ENCODE measurements at places on chromosomes 12 and 14.

- DNase-seq: no peak
These were observed 26.6 kb downstream of the PIGH start for GRCh38 chr14:67573228-67574010.

DNA sequence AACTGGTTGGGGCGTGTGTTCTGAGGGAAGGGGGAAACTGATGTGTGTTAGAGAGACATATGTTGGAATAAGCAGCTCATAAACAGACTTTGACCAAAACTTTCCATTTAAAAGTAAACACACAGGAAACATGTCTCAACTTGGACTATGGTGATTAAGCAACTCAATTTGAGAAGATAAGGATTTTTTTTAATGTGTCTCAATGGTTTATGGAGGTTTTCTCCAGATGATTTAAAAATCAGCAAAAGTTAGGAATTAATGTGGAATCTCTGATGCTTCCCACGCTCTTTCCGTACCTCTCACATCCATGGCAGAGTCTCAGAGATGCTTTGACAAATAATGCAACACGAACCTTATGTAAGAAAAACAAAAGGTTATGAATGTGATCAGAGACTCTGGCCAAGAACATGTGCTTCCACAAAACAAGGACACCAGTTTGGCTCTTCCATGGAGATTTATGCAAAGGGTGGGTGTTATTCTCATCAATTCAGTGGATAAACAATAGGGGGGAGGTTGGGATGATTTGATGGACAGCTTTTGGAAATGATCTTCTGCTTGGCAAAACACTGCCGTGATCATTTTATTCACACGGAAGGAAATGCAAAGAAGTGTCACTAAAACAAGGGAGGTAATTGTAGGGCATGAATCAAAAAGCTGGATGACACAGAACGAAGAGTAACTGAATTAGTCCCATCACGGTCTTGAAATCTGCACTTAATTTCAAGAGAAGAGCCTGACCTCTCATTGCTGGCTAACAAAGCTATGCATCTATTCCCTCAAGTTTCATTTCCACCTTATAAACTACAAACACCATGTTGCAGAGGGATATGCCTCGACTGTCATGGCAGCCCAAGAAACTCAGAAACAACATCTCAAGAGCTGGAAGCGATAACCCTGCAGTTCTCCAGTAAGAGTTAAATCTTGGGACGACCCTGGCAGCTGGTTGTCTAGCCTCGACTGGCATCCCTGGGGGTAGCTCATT is 76.5 kb downstream of the FOXN3 start:
- DNase-seq: no peak

DNA sequence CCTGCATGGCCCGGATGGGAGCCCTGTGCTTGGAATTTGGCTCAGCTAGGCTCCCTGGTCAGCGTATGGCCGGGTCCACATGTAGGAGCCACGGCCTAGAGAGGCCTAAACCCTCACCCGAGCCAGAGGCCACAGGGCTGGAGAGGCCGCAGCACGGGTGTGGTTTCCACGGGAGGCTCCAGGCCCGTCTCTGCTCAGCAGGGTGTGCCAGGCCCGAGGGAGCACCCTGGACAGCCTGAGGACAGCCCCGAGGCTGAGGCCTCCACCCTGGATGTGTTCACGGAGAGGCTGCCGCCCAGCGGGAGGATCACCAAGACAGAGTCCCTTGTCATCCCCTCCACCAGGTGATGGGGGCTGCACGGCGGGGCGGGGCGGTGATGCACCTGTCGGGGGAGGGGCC is 17.6 kb upstream of the TEX22 start:
- DNase-seq: no peak

- DNase-seq: no peak
These were observed 116.2 kb upstream of the TMEM260 start for GRCh38 chr14:56463271-56463890.

DNA sequence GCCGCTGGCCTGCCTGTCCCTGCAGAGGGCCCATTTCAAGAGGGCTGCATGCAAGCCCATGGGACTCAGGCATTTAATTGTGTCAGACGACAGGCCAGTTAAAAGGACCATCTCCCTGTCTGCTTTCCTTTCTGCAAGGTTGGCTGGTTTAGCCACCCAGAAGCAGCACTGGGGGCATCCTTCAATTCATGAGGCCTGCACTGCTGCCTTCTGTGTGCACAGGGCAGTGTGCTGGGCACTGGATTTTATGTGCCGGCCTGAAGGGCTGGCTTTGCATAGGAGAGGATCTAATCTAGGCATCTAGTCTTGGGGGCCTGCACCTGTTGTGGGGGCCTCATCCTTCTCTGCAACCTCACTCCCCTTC is 114.1 kb upstream of the FKBP4 start:
- no peak for DNase-seq

DNA sequence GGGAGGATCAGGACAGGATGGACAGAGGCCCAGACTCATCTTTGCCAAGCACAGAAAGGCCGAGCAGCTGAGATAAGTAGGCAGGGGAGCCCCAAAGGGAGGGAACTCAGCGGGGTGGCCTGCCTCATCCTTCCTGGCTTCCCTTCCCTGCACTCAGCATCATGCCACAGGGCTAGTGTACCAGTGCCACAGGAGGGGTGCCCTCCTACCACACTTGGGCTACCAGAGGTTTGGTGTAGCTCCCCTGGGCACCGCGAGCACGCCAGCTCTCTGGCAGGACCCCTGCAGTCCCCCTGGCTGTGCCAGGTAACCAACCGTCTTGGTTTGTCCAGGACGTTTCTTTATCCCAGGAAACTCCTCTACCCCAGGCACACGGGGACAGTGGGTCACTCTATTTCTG is 123.5 kb downstream of the ESRRB start:
- no peak for DNase-seq

DNA sequence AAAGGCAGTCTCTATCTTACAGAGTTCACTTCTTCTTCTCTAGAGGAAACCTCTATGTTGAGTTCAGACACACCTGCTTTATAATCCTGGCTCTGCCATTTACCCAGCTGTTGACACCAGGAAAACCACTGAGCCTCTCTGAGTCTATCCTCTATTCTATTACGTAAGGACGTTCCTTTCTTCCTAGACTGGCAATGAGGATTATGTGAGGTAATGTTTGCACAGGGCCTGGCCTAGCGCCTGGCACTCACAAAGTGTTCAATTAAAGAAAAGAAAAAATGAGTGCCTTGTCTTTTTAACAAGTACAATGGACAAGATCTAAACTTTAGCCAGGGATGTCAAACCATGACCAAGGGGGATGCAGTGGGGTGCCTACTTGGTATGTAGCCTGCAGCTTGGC is 641.9 kb upstream of the TBX3 start:
- DNase-seq: no peak

DNA sequence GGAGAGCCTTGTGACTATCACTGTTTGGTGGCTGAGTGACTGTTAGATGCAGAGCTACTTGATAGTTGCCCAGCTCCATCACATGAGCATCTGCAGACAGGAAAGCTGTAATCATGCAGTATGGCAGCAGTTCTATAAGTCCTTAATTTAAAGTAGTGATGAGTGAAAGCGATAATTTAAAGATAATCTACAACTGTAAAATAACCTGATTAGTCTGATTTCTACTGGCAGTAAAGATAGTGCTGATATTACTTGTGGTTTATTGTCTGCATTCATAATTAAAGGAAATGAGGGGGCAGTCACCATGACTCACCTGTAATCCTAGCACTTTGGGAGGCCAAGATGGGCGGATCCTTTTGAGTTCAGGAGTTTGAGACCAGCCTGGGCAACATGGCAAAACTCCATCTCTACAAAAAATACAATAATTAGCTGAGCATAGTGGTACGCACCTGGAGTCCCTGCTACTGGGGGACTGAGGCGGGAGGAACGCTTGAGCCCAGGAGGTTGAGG is 41.2 kb upstream of the PLEKHD1 start:
- DNase-seq: no peak

DNA sequence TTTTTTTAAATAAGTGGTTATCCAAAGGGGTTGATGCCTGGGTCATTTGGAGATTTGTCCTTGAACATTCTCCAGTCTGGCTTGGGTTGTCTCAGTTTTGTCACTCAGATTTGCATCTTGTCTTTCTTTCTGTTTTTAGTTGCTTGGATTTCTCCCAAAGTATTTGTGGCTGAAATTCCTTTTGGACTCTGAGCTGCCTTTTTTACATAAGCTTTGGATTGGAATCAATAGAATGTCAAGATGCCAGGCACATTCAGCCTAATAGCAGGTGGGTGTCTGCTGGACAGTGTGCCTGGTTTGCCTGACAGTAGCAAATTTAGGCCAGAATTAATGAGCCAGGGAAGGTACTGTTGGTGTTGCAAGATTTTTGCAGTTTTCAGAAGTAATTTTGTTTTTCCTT is 50.0 kb downstream of the FLRT2 start:
- DNase-seq: no peak

DNA sequence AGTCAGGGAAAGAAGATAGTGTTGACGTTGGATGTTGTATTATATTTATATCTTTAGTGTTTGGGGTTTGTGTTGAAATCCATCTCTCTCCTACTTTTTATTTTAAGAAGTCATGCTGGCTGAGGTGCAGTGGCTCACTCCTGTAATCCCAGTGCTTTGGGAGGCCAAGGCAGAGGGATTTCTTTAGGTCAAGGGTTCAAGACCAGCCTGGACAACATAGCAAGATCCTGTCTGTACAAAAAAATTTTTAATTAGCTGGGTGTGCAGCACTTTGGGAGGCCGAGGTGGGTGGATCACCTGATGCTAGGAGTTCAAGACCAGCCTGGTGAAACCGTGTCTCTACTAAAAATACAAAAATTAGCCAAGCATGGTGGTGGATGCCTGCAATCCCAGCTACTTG is 23.9 kb downstream of the A2ML1 start:
- DNase-seq: no peak

- DNase-seq: no peak
These were observed 243.1 kb upstream of the FOXN3 start for GRCh38 chr14:89660166-89660565.

DNA sequence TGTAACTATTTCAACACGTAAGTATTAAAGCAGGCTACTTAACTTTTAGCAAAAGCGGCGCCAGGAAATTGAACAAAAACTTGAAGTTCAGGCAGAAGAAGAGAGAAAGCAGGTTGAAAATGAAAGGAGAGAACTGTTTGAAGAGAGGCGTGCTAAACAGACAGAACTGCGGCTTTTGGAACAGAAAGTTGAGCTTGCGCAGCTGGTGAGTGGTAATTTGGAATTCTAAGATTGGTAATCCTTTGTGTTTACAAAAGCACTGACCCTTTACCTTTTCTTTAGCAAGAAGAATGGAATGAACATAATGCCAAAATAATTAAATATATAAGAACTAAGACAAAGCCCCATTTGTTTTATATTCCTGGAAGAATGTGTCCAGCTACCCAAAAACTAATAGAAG is 4.0 kb downstream of the PNN start:
- DNase-seq: no peak

DNA sequence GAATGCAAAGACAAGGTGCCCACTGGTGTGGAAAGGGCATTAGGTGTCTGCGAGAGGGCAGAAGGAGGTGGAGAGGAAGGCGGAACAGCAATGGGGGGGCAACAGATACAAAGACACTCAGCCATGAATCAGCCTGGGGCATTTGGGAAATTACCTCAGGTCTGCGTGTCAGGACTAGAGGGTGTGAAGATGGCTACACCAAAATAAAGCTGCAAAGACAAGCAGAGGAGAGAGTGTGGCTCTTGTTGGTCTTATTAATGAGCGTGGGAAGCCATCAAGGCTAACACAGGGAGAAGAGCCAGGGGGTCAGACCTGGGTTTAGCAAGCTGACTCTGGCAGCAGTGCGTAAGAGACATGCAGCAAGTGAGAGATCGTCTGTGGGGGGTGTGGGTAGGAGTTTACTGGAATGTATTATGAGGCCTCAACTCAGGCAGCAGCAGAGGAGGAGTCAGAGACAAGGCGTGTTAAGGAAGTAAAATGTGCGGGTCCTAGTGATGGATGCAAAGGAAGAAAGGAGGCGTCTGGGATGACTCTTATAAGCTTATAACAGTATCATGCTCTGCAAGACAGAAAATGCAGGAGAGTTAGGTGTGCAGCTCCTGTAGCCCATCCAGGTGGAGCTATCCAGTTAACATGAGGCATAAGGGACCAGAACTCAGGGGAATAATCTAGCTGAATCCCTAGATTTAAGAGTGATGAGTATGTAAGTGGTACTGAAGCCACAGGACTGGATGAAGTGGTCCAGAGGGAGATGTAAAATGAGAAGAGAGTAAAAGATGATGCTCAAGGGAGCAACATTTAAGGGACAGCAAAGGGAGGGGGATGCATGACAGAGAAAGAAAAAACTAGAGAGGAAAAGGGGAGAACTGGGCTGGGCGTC is 50.4 kb downstream of the KCNK10 start:
- DNase-seq: no peak

GRCh38 chr12:66058554-66058953 is 72.0 kb downstream of the LLPH start:
- DNase-seq: no peak

DNA sequence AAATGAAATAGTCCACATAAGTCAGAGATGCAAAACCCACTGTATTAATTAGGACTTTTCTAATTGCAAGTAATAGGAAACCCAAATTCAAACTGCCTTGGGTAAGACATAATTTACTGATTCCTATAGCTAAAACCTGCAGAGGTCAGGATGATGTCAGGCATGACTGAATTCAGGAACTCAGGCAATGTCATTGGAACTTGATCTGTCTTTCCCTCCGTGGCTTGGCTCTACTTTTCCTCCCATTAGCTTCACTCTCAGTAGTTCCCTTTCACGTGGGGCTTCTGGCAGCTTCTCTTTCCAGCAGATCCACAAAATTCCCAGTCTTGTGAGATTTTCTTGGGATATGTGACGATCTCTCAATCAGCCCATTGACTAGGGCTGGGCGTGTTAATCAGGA is 2.4 kb upstream of the JDP2 start:
- no peak for DNase-seq

DNA sequence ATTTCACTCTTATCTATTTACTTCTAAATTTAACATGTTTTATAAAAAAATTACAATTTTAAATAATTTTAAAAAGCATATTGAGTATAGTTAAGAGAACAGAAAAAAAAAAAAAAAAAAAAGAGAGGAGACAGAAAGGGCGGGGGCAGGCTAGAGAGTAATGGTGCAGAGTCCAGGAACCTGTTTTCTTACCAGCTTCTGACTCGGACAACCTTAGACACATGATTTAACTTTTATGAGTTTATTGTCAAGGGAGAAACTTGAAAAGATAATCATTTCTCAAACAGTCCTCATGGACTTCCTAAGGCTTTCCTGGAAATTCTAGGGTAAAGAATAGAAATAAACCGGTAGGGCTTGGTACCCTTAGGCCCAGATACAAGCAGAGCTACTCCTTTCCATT is 84.3 kb downstream of the RPS6KA5 start:
- no peak for DNase-seq
